ENCODE measurements at places on chromosomes 16 and 17. TPM values are rescaled to one million over a fixed set of nuclear protein-coding genes. Genes with fewer than 3 reads are reported as not detected.

Gene CES4A
- 16.6 TPM for polyA plus RNA-seq

Gene IL17C
- not detected for polyA plus RNA-seq

Gene SLC13A5
- polyA plus RNA-seq: not detected

Gene GPRC5C
- polyA plus RNA-seq: 35.3 TPM

Gene TPSD1
- 0.17 TPM for polyA plus RNA-seq

Gene HIGD1B
- polyA plus RNA-seq: 14.3 TPM

Gene CTF1
- 3.7 TPM for polyA plus RNA-seq

Gene UBE2O
- polyA plus RNA-seq: 19.3 TPM

Gene CTRB1
- polyA plus RNA-seq: 0.64 TPM

Gene FSCN2
- polyA plus RNA-seq: 0.42 TPM

Gene CDH16
- 0.08 TPM for polyA plus RNA-seq

Gene SPIRE2
- 0.55 TPM for polyA plus RNA-seq
